ENCODE measurements at places on chromosomes 4 and X. TPM values are rescaled to one million over a fixed set of nuclear protein-coding genes. Genes with fewer than 3 reads are reported as not detected.

DNA sequence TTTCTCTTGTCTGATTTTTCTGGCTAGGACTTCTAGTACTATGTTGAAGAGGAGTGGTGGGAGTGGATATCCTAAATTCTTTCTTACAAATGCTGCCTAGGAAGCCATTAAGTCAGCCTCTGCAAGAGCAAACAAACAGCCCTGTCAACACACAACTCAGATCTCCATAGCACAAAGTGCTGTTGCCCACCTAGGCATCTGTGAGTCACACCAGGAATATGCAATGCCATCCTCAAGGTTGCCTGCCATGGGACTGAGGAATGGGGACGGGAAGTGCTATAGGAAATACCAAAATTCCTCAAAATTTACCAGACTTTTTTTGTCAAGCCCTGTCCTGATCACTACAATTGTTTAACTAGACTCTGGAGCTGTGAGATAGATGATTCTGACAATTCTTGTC is 466.9 kb downstream of the FSTL5 start:
- DNase-seq, result no peak

GRCh38 chrX:18886344-18887161 is 97.4 kb downstream of the PHKA2 start:
- DNase-seq, result peak; percentile 86

- DNase-seq, result no peak
These were observed 156.5 kb upstream of the ATP6AP2 start for GRCh38 chrX:40424259-40424658.

DNA sequence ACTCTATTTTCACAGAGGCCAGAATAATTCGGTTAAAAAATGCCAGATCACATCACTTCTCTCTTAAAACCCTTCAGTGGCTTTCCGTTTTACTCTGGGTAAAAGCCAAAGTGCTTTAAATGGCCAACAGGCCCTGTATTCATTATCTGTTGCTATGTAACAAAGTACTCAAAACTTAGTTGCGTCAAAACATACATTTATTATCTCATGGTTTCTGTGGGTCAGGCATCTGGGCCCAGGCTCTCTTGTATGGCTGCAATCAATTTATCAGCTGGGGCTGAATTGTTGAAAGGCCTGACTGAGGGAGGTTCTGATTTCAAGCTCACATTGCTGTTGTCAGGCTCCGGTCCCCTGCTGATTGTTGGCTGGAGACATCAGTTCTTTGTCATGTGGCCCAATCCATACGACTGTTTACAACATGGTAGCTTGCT is 72.7 kb upstream of the H2AZ1 start:
- DNase-seq, result no peak

GRCh38 chrX:15114743-15115566 is 154.9 kb downstream of the ASB9 start:
- no peak for DNase-seq

GRCh38 chrX:150868625-150869024 is 29.8 kb downstream of the CD99L2 start:
- no peak for DNase-seq

DNA sequence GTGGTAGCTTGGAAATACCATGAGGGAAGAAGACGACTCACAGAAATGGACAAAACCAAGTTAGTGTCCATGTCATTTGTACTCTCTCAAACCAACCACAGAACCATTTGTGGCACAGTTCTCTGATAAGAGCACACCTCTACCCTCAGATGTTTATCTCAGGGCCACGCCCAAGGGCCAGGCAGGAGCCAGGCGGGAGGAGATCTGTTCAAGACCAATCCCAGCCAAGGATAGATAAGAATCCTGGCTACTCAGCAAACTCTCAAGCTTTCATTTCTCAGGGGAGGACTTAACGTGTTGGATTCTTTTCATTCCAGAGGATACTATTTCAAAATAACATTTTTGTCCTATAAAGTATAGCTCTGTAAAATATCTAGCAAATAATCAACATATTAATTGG is 95.0 kb downstream of the NYX start:
- no peak for DNase-seq

DNA sequence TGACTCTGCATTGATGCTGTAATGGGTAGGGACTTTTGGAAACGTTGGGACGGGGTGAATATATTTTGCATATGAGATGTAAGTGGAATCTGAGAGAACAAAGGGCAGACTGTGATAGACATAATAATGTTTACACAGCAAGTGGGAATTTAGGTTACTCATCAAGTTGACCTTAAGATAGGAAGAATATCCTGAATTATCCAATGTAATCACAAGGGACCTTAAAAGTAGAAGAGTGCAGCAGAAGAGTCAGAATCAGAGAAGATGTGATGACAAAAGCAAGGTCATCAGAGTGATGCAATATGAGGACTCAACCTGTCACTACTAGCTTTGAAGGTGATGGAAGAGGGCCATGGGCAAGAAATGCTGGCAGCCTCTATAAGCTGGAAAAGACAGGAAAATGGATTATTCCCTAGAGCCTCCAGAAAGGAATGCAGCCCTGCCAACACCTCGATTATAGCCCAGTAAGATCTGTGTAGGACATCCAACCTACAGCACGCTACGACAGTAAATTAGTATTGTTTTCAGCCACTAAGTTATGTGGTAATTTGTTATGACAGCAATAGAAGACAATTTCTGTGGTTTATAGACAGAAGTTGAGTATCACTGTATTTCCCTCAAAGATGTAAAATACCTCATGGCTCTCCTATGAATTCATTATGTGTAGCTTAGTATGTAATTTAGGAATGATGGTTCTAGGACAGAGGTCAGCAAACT is 26.4 kb downstream of the MORC4 start:
- no peak for DNase-seq

DNA sequence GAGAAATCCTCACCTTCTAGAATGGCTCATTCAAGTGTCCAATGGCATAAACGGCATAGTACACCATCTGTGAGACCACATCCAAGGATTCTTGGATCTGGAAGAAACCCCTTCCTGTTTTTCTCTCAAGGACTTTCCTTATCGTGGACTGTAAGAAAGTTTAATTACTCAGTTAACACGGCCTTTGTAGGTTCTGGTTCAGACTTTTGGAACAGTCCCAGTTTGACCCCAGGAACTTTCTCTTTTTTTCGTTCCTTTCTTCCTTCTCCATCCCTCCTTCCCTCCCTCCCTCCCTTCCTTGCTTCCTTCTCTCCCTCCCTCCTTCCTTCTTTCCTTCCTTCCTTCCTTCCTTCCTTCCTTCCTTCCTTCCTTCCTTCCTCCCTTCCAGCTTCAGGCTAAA is 343.5 kb upstream of the SMIM31 start:
- no peak for DNase-seq

DNA sequence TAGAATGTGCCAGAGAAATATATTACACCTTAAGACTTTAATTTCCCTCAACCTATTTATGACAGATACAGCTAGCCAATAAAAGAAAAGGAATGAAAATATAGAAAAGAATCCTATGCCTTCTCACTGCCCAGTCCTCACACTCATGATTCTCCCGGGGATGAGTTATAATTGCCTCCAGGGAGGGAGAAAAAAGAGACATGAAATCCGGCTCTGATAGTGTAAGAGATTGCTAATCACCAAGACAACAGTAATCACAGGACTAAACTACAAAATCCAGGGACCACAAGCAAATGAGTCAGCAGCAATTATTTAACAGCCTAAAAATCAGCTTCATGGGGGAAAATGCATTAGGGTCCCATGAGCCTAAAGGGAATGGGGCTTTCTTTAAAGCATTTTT is 95.9 kb upstream of the DUSP21 start:
- DNase-seq, result no peak

DNA sequence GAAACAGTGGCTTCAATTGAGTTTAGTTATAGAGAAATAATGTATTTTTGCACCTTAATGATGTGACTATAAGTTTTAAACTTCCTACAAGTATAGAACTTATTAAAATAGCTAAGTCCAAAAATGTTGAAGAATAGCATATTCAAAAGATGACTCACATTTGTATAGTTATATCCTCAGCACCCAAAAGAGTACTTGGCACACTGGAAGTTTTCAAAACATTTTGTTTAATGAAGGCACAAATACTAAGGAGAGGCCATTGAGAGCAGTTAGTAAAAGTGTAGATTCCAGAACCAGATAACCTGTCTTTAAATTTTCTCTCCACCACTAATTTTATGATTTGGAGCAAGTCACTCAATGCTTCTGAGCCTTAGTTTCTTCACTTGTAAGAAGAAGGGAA is 226.9 kb upstream of the MID1 start:
- DNase-seq, result no peak

DNA sequence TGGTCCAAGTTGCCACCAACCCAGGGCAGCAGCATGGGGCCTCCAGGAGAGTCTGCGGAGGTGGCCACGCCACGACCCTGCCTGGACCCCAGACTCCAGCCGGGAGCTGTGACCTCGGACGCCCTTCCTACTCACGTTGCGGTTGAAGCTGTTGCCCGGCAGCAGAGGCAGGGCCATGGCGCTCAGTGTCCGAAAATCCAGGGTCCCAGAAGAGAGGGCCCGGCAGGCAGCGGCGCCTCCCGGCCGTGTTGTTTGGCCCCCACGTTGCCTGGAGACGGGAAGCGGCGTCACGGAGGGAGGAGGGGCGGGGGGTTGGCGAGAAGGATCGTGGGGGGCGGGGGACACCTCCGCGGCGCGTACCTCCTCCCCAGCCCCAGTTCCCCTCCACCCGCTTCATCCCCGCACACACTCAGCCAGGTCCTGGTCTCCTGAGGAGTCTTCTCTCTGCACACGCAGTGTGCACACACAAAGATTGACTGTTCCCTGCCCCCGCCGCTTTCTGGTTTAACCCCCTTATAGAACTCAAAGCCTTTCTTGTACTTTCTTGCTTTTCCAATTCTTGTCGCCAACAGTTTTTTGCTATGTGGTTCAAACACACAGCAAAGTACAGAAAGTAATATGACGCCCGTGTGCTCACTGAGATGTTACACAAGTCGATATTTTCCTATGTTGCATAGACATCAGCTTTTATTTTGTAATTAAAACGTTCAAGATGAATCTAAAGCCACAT is at the start of gene EFHC2:
Gene EFHC2, minus strand, starts transcription at position 261 of the 730 bp plus-strand sequence. Its CDS starts 84 bp downstream, at position 177.
- DNase-seq, result peak; percentile 53

GRCh38 chr4:156553659-156554058 is 417.9 kb downstream of the PDGFC start:
- DNase-seq, result no peak

- no peak for DNase-seq
These were observed 46.9 kb upstream of the NFKB1 start for GRCh38 chr4:102454268-102454667.

GRCh38 chr4:88928852-88929251 is 128.1 kb downstream of the FAM13A start:
- DNase-seq, result no peak

- no peak for DNase-seq
These were observed 41.6 kb upstream of the ACSL4 start for GRCh38 chrX:109774706-109775105.

DNA sequence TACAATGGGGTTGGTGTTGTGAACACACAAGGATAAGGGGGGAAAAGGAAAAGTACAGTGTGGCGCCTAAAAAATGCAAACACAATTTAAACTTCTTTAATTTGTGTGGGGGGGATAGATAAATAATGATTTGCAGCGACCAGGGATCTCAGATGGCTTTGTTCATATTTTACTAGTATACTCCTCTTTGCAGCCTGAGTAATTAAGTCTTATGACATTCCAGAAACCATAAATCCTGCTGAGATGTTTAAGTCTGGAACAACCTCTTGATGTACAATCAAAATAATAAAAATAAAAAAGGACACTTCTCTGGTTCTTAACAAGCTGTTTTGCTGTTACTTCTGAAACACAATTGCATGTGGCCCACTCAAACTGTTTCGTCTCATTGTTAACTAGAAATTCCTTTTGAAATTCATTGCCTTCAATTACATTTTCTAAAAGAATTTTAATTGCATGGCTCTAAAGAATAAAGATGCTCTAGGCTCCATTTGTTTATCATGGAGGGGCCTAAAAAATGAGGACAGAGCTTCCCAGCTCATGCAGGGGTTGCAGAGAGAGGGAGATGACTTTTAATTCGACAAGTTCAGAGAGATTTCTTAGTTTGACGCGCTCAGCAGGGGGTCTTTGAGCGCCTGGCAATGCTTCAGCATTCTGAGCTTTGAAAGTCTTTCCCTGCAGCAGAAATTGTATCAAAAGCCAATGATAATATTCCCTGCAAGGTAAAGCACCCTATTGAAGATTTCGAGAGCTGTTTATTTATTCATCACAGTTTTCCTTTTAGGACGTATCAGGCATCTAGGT is 892.4 kb upstream of the TENM3 start:
- no peak for DNase-seq

PF4V1 gene
- not detected for polyA plus RNA-seq

CITED1 gene
- 0.46 TPM for polyA plus RNA-seq

IL9R gene
- not detected for polyA plus RNA-seq

EPGN gene
- polyA plus RNA-seq, result 7.1 TPM

FHDC1 gene
- polyA plus RNA-seq, result 0.20 TPM

BBS7 gene
- 10.4 TPM for polyA plus RNA-seq

TNIP3 gene
- not detected for polyA plus RNA-seq

MAGEA2B gene
- not detected for polyA plus RNA-seq

Data from aorta (tissue), 5 donors.